ENCODE measurements at places on chromosomes 12 and 14.
A peak's percentile ranks its signal among the peaks of the same experiment; 100 is the strongest.

GRCh38 chr14:24368562-24369252 is 723 bp downstream of the NFATC4 start:
- peak; percentile 89 for DNase-seq

GRCh38 chr14:69688299-69688649 is 76.9 kb downstream of the SUSD6 start:
- no peak for DNase-seq

DNA sequence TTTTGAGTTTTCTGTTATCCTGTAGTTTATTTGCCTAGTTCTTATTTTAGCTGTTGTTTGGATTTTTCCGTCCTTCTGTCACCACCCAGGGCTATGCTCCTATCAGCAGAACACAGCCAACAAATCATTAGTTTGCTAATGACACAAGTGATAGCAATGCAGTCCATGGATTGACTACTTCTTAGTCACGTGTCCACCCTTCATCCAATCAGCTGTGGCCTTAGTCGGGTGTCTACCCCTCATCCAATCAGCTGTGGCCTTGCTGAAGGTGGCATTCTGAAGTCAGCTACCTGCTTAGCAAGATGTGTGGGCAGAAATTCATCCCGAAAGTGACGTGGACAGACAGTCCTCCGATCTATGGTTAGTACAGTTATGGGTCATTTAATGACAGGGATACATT is 182.3 kb downstream of the GALC start:
- DNase-seq, result no peak

- DNase-seq, result no peak
These were observed 721.7 kb downstream of the GALC start for GRCh38 chr14:87271331-87271730.

- no peak for DNase-seq
These were observed 5.1 kb downstream of the EVL start for GRCh38 chr14:100070310-100070709.

- no peak for DNase-seq
These were observed 25.2 kb upstream of the NCOR2 start for GRCh38 chr12:124592481-124593160.

DNA sequence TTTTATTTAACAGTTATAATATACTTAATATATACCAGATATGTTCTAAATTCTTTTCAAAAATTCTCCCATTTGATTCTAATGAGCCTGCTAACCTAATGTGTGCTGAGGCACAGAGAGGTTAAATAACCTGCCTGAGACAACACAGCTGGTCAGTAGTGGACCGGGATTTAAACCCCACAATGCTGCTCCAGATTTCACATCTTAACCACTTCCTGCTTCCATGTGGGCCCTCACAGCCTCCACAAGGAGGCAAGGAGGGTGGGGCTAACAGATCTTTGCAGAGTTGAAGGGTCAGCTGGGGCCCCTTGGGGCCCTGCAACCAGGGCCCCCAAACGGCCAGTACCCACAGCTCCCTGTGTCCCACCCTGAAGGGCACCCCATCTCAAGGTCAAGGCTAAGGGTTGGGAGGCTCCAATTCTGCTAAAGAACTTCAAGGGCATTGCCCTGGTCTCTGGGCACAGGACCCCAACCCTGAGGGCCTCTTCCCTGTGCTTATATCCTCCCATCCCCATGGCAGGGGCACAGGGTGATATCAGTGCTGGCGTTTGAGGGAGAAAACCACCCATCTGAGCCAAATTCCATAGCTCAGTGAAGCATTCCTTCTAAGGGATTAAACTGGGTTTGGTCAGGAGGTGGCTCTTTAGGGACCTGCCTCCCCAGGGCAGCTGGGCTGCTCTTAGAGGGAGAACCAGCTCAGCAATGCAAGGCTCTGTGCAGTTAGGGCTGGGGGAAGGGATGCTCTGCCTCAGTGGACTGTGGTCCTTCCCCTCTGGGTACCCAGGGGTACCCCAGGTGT is 2.2 kb downstream of the KRT80 start:
- DNase-seq, result no peak

DNA sequence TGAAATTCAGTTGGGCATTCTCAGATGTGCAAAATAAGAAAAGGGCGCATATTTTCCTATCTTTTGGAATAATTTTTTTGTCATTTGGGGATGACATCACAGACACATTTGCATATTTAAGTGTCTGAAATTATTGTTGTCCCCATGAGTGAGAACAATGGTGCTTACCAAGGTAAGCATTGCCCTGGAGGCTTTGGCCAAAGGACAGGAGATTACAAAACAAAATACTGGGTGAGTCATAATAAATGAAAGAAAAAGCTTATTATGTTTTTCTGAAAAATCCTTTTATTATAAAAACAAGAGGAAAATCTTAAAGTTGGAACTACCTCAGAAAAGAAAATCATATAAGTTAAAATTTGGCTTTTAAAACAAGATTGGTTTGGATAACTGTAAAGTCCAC is 254.9 kb downstream of the BTG1 start:
- DNase-seq, result peak; percentile 36

DNA sequence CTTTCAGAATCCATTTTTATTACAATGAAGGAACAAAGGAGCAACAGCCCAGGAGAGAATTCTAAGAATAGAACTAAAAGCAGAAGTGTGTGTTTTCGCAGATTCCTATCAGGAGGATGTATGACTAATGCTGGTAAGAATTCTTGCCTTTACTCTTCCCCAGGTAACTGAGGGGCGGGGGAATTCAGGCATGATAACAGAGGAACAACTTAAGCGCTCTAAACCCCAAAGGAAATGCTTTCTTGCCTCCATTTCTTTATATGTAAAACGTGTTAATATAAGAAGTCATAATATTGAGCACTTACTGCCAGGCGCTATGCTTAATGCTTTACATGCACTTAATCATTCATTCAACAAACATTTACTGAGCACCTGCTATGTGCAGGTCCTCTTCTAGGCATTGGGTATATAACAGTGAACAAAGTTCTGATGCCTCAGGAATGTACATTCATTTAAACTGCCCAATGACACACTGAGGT is 4.5 kb downstream of the HCAR1 start:
- no peak for DNase-seq

- DNase-seq, result no peak
These were observed 27.7 kb upstream of the MYL2 start for GRCh38 chr12:110948041-110948440.

- no peak for DNase-seq
These were observed 131.3 kb upstream of the CPSF6 start for GRCh38 chr12:69108037-69108436.

DNA sequence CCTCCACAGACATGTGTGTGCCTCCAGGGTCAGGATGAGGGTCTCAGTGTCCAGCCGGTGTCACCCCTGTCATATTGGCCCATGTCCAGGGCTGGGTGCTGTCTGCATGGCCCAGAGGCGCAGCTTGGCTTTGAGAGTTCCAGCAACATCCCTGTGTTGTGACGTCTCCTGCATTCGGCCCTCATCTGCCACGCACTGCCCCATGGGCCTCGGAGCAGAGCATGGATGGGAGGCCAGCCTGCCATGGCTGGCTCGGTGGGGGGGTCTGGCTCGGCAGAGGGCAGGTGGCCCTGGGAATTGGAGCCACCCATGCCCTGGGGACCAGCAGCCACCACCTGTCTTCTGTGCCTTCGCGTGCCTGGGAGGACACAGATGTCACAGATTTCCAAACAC is 10.8 kb upstream of the TEX22 start:
- peak; percentile 37 for DNase-seq

DNA sequence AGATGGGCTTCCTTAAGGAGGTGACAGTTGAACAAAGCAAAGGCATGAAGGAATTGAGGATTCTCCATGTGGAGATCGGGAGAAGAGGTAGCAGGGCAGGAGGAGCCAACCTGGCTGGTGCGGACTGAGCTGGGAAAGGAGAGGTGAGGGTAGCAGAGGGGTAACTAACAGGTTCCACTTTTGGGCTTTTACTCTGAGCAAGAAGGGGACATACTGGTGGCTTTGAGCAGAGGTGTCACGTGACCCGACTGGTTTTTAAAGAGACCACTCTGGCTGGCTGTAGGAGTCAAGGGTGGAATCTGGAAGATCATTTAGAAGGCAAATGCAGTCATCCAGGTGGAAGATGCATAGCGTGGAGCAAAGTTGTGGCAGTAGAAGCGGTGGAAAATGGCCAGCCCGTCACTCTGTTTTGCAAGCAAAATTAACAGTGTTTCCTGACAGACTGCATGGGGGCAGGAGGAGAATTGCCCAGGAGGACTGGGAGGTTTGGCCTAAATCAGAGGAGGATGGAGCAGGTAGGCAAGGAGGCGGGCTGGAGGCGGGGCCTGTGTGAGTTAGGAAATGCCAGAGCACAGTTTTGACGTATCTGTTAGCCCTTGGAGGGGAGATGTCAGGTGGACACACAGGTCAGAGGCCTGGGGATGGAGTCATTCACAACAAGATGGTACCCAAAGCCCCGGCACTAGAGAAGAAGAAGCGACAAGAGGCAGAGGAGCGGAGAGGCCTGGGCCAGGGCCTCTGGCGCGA is 156.3 kb upstream of the FKBP4 start:
- no peak for DNase-seq

GRCh38 chr14:90692061-90692460 is 124.2 kb downstream of the TTC7B start:
- DNase-seq, result no peak

- DNase-seq, result peak; percentile 20
These were observed 169.3 kb downstream of the KTN1 start for GRCh38 chr14:55749201-55749812.

DNA sequence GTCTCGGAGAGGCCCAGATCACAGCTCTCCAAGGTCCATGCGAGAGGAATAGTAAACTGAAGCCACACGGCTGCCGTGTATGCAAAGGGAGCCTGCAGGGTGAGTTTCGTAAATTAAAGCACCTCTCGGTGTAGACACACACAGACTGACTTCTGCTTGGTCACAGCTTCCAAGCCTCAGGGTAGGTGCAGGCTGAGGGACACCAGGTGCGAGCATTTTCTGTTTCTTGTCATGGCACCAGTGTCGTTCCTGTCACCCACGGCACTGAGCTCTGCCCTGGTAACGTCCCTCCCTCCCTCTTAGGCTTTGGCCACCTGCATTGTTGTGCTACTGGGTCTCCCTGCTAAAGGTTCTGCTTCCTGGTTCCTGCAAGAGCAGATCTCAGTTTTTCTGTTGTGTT is 76.2 kb upstream of the DYNC1H1 start:
- DNase-seq, result no peak

DNA sequence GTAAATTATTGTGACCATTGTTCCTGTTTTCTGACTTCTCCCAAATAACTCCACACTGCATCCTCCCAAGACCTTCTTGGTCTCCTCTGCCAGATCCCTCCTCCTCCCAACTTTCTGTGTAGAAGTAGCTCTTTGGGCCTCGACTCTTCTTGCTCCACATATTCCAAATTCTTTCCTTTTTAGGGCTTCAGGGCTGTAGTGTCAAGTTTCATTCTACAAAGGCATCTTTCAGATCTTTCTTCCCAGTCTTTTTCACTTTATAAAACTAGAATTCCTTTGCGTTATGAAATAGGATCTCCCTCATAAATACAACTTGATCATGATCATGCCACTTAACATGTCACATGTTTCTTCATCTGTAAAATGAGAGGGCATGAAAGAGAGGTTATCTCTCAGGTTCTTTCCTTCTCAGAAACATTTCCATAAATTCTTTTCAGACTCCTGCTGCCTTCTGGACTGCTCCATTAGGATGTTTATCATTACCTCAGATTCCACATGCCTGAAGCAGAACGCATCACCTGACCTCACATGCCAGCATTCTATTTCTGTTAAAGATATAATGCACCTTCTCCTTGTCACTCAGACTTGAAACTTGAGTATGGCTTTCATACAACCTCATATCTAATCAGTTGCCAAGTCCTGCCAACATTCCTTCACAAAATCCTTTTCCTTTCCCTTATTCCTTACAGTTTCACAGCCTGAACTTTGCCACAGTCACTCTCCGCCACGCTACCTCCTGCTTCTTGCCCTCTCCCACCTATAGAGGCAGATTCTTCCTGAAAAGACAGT is 8.5 kb downstream of the SLC38A1 start:
- no peak for DNase-seq

DNA sequence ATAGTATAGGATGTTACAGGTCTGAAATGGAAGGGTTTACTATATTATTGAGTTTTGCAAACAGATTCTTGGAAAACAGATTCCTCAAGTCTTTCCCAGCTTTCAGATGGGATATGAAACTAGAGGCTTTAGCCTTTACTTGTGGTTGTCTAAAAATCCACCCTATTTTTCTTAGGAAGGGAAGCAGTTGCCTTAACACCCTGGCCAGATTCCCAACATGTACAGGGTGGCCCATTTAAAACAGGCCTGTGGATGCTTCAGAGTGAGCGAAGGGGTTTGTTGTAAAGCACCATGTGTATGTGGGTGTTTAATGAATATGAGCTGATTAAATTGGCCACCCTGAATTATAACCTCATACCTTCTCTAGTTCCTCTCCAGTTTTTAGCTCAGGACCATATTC is 415.9 kb downstream of the ZFP36L1 start:
- DNase-seq, result no peak

GRCh38 chr12:46609273-46609623 is 216.5 kb downstream of the SLC38A4 start:
- DNase-seq, result no peak

GRCh38 chr14:77708749-77709148 is 846 bp downstream of the SLIRP start:
- DNase-seq, result no peak

- no peak for DNase-seq
These were observed 64.7 kb upstream of the GNPNAT1 start for GRCh38 chr14:52856139-52856538.

GRCh38 chr14:103745424-103745823 is 29.8 kb downstream of the ZFYVE21 start:
- DNase-seq, result no peak

DNA sequence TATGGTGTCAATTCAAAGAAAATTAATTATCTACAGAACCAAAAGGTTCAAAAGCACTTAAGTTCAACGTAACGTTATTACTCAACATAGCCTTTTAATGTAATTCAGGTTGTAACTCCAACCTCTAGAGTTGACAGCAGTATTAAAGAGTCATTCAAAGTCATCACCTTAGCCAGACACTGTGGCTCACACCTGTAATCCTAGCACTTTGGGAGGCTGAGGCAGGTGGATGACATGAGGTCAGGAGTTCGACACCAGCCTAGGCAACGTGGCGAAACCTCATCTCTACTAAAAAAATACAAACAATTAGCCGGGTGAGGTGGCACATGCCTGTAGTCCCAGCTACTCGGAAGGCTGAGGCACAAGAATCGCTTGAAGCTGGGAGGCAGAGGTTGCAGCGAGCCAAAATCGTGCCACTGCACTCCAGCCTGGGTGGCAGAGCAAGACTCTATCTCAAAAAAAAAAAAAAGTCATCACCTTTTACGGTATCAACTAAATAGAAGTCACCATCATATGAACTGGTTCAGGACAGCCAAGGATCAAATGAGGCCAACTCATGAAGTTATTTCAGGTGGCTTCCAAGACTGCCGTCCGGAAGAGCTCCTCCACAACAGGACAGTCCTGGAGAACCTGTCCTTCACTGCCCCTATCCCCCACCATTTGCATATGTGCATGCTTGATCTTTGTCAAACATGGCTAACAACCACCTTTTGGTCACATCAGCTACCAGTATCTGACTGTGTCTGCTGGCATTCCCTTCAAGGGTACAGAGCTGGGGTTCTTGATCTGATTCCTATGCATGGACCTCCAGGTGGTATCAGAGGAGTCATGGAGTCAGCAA is 4.2 kb downstream of the PPTC7 start:
- no peak for DNase-seq

Data from NCI-H1417 (cell line).